T1000 (cell line): ENCODE measurements at places on chromosomes 6 and 20.

DNA sequence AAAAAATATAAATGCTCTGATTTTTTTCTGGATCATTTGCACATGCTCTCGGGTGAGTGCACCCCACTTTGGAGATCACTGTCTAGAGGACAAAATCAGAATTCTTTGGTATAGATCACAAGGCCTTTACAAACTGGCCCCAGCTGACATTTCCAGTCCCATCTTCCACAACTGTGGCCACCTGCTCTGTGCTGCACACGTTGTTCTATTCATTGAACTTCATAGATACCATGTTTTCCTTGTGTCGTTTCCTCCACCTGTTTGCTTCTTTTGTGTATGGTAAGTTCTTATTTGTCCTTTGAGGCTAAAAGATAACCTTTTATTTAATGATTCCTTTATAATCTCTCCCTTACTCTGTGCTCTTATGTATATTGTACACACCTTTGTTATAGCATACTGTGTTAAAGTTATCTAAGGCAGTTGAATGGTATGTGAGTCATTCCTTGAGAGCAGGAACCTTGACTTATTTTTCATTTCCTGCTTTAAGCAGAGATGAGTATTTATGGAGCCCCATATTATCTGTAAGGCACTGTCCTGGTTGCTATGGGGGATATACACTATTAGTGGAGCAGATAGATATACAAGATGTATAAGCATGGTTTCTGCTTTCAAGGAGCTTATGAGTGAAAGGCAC, 12.0 kb upstream of the SLC17A5 start:
- DNase-seq: no peak

DNA sequence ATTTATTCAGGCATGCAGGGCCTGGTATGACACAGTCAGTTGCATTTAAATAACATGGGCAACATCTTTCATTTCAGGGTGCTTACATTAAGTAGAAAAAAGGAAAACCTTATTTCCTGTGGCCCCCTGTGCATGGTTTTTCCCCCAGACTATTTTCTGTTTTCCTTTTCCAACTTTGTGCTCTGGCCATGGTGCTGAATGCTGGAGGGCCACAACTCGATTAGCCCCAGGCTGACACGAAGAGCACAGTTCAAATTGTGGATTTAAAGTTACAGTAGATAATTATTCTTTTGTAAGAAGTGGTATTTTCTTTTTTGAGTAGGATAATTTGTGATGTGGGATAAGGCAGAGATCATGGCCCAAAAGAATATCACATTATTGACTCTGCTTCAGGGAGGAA, 332.0 kb downstream of the HAO1 start:
- no peak for DNase-seq

- DNase-seq: no peak
Measured at GRCh38 chr20:10781526-10781925, 107.7 kb upstream of the JAG1 start.

DNA sequence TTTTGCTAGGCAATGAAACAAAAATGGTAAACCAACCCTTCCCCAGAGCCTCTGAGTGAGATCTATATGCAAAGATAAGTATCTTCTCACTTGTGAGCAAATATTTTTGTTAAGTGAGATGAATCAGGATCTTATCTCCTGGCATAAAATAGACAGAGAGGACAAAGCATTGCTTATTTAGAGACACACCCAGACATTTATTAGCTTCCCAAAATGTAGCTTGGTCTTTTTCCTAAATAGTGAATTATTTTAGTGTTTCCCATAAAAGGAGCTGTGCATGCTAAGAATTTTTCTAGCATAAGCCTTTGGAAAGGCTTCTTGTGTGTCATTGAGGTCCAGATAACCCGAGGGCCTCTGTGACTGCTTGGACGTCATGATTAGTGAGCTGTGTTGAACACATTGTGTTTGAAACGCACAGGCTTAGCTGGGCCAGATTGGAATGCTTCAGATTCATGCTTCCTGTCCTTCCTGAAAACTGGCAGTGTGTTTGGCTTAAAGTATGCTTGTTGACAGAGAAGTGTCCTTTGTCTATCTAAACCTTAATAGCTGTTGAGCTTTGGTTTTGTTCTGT, 16.5 kb downstream of the MTHFD1L start:
- DNase-seq: peak; percentile 21

DNA sequence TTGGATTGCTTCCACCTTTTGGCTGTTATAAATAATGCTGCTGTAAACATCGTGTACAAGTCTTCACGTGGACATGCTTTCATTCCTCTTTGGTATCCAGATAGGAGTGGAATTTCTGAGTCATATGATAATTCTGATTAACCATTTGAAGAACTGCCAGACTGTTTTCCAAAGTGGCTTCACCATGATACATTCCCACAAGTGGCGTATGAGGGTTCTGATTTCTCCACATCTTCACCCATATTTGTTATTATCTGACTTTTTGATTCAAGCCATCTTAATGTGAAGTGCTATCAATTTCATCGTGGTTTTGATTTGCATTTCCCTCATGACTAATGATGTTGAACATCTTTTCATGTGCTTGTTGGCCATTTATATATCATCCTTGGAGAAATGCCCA, 2.9 kb upstream of the SNRPB start:
- peak; percentile 26 for DNase-seq

DNA sequence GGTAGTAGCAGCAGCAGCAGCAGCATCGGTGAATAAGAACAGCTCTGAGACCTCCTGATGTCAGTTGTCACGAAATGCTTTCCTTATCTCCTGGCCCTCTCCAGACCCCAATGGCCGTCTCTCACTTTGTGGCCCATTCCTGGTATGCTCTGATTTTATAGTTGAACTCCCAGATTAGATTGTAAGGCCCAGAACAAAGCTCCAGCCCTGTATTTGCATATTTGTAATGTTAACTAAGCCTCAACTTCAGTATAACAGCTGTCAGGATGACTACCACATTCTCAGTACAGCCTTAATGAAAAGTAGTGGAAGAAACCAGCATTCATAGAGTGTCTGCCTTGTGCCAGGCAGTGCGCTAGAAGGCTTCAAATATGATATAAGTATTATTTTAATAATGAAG, 180.9 kb downstream of the SASH1 start:
- DNase-seq: no peak

DNA sequence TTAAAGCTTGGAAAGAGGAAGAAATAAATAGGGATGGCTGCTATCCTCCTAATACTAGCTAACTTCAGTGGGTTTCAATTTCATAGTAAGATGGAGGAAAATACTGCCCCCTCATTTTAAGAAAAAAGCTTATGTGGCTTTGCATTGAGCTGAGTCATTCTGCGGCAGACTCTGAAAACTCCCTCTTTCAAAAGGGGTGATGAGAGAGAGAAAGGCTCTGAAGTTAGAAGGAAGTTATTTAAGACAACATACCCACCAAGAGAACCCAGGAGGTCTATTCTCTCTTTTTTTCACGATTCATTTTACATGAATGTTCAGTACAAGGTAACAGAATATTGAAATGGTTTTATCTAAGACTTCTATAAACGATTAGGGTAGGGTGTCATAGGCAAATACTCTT, 4.5 kb downstream of the PRDM13 start:
- no peak for DNase-seq

GRCh38 chr6:169064194-169064593, 189.5 kb downstream of the THBS2 start:
- DNase-seq: no peak

- no peak for DNase-seq
Measured at GRCh38 chr6:158008864-158009113, 27.1 kb downstream of the SYNJ2 start.

DNA sequence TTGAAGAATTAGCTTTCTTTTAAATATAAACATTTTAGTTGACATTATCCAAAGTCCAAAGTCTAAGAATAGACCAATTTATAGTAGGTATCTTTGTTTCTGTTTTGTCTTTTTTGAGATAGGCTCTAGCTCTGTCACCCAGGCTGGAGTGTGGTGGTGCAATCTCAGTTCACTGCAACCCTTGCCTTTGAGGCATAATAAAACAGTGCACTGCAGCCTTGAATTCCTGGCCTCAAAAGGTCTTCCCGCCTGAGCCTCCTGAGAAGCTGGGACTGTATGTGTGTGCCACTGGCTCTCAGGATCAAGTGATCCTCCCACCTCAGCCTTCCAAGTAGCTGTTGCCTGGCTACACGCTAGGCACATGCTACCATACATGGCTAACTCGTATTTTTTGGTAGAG, 135.4 kb downstream of the REV3L start:
- DNase-seq: no peak

DNA sequence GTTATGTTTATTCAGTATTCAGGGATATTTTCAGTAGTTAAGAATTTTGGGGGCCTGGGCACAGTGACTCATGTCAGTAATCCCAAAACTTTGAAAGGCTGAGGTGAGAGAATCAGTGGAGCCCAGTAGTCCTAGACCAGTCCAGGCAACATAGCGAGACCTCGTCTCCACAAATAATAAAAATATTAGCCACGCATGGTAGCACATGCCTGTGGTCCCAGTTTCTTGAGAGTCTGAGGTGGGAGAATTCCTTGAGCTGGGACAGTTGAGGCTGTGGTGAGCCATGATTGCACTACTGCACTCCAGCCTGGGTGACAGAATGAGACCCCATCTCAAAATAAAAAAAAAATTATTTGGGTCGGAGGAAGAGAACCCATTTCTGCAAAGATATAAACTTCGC, 20.3 kb downstream of the ADGRG6 start:
- DNase-seq: no peak

DNA sequence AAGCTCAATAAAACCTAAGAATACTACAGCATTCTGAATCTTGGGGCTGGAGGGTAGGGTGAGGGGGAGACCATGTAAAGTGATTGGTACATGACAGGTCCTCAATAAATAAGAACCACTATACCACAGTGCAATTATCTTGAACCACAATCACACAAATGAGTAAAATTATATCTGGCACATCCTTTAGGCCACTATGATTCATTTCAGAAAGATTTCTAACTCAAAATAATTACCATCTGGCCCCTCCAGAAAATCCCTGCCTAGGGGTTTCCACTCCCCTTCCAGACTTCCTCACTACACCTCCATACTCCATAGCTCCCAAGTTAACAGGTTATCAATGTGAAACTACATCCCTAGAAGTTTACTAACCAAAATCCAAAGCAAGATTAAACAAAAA, 19.7 kb downstream of the AKIRIN2 start:
- DNase-seq: no peak

DNA sequence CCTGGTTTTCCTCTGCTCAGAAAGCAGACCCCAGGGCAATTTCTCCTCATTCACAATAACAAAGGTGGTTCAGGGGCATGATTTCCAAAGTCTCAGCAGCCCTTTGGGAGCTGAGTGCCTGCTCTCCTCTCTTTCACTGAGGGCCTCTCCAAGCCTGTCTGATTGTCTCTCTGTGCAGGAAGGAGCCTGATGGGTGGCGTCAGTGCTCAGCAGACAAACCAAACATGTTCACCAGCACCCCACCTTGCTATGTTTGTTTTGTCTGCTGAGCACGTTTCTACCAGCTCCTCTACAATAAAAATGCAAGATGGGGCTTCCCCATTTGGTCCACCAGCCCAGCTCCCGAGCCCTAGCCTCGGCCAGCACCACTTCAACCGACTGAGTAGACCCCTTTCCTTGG, 25.4 kb upstream of the TCP11 start:
- DNase-seq: no peak
